ENCODE measurements at places on chromosomes 1 and 21.

- no peak for DNase-seq
Measured at GRCh38 chr1:30083800-30084464, 639.5 kb downstream of the MATN1 start.

DNA sequence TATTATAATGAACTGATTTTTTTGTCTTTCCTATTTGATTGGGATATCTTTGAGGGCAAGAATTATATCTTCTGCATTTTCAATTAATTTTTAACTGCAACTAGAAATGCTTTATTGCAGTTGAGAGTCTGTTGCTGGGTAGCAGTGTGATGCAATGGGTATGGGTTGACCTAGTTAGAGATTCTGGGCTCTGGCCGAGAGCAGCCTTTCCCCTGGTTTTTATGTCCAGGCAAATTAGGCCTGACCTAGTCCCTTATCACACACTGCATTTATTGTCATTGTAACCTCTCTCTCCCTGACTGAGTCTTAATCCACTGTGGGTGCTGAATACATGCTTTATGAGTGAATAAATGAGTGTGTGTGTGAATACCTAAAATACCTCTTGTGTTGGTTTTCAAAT, 206.4 kb upstream of the PTGFR start:
- DNase-seq: no peak

DNA sequence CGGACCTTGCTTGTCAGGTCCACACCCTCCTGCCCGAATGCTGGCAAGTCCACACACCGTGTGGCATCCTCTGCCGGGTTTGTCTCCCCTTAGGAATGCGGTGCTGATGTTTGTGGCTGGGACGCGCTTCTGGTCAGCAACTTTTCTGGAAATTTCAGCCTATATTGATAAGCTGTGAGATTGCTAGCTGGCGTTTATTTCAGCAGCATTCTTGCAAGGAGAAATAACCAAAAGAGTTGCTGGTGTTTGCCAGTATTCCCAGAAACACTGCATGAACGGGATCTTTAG, 601 bp downstream of the CEPT1 start:
- no peak for DNase-seq

- DNase-seq: peak; percentile 24
Measured at GRCh38 chr1:154191990-154192461, at the start of gene TPM3. Gene TPM3, minus strand, starts transcription at chr1:154192100. Its CDS starts 82 bp downstream, at chr1:154192018.

GRCh38 chr1:9558271-9558945, 19.1 kb downstream of the SLC25A33 start:
- DNase-seq: no peak
